ENCODE measurements at places on chromosomes 13 and 19.

- DNase-seq: no peak
Measured at GRCh38 chr19:49488863-49489537, 1.6 kb downstream of the RPL13A start.

GRCh38 chr13:29532821-29533220 lies 62.7 kb downstream of the SLC7A1 start:
- no peak for DNase-seq

GRCh38 chr19:567296-567900 lies 5.0 kb upstream of the BSG start:
- no peak for DNase-seq

DNA sequence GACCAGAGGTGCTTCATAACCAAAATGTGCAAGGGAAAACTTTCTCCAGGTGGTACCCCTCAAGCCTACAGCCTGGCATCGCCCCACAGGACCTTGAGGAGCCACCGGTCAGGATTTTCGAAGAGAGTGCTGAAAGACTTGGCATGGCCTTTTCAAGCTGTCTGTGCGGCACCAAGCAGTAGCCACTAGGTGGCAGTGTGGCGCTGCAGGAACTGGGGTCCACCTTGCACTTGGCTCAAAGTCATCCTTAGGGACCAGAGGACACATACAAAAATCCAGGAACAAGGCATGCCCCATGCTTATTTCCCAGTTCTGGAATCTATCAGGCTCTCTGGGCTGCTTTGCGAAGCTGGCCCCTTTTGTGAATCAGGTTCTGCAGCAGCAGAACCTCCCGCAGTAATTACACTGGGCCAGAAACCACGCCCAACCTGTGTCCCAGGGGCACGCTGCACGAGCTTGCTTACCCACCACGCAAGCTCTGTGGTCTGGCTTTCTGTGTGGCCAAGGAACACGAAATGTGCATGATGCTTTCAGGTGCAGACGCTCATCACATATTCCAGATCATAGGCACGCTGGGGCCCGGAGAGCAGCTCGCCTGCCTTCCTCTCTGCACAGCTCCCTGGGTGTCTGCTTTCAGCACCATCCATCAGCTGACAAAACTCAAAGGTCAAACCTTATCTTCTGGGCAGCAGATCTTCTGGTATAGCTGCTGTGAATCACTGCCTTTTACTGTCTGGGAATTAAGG lies 87.2 kb downstream of the SLC7A1 start:
- peak; percentile 85 for DNase-seq

GRCh38 chr19:8922591-8922990 lies 87.6 kb downstream of the MUC16 start:
- DNase-seq: no peak

GRCh38 chr13:112907871-112908331 lies 61.1 kb upstream of the MCF2L start:
- DNase-seq: no peak

- DNase-seq: peak; percentile 95
Measured at GRCh38 chr19:18023622-18024251, 15.8 kb downstream of the ARRDC2 start.

DNA sequence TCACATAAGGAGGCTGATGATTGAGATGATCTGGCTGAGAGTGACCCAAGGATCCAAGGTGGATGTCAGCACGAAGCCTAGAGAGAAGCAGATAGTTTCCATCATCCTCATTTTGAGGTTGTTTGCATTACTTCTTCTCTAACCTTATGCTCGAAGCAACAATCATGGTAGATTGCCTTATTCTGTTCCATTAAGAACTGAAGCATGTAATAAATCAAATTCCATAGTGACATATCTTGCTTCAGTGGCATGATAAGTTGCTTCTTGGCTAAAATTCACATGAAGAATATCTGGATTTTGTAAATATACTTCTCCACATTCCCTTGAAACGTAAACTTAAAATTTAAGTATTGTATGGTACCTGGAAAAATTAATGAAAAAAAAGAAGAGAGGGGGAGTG lies 377.8 kb upstream of the DACH1 start:
- no peak for DNase-seq

DNA sequence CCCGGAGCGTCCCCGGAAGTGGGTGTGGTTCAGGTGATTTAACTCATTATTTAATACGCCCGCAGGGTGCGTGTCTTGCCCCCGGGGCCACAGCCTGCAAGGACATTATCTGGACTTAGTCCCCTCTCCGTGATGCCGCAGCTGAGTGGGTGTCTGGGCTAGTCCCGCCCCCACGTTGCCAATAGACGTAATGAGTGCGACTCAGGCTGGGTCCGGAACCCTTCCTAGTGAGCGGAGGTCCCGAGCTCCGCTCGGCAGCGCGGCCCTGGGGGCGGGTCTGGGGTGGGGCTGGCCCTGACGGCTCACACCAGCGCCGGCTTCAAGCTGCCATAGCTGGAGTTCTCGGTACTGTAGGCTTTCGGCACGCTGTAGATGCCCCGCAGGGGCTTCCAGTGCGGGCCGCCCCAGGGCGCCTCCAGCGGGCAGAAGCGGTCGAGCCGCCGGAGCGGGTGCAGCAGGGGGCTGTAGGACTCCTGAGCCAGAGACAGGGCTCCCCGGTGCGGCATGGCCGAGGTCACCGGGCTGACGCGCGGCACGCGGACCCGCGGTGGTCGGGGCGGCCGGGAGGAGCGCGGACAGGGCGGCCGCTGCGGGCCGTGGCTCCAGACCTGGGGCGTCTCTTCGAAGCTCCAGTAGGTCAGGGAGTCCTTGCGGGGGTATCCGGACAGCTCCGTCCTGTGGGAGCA lies 918 bp upstream of the LHB start:
- peak; percentile 85 for DNase-seq

DNA sequence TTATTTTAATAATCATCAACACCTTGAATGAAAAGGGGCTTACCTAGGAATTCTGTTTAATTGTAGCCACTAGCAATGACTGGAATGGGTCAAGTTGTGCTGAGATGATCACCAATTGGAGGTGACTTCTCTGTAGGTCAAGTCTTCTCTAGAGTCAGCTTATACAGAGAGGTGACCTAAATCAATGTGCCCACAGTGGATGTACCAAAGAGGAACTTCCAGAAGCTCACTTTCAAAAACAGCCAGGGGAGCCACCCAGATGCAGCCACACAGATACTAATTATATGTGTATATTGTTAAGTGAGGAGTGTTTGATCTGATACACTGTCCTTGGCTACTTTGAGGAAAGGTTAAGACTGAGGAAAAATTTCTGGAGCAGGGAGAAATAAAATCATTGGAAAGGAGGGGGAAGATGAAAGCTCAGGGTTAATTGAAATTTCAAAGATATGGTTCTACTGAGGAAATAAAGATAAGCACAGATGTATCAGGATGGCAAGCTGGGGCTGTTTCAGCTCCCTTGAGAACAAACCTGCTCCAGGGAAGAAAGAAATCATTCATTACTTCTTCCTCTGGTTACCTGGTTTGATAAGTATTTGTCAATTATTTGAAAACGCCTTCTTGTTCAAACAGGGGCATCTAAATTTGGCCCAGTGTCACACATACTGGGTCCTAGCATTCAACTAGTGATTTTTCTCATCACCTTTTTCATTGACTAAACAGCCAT lies 5.1 kb downstream of the GPR183 start:
- no peak for DNase-seq

GRCh38 chr13:39847336-39847735 lies 191.9 kb downstream of the COG6 start:
- no peak for DNase-seq

DNA sequence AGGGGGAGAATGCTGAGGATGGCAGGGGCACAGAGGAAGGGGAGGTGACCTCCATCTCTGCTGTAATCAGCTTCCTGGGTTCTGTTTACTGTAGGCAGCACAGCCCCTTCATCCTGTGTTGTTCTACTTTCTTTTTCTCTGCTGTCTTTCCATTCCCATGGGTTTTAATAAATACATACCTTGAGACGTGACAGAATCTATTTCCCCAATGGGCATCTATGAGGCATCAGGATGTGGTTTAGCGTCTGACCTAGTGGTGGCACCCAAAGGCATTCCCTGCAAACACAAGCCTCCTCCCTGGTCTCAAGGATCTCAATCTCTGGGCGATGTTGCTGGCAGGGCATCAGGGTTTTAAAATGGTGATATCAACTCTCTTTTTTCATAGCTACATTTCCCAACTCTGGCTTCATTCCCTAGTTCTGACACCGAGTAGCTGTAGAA lies 60.8 kb downstream of the ALOX5AP start:
- DNase-seq: peak; percentile 20

GRCh38 chr19:10829967-10830366 lies 6.0 kb downstream of the TMED1 start:
- DNase-seq: no peak

- DNase-seq: peak; percentile 38
Measured at GRCh38 chr19:46351241-46352041, 4.6 kb downstream of the PPP5C start.

- DNase-seq: no peak
Measured at GRCh38 chr19:8695911-8696310, 2.7 kb downstream of the ACTL9 start.

DNA sequence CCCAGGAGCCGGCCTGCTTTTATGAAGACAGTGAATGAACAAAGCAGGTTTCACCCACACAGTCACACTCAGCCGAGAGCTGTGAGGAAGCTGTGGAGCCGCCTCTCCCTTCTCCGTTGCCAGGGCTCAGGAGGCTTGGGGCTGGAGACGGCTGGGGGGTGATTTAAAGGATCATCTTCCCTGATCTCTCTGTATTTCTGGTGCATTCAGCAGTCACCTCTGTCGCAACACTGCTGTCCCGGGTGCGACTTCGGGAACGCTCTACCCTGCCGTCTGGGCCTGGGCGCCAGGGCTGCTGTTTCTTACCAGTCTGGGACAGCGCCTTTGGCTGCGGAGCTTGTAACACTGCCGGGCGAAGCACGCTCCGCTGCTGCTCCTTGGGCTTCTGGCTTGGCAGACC lies 18.1 kb downstream of the CAPS start:
- DNase-seq: no peak

GRCh38 chr13:63408331-63409189 lies 1992.9 kb upstream of the PCDH20 start:
- peak; percentile 56 for DNase-seq

GRCh38 chr19:12983542-12984142 lies 11.6 kb upstream of the NFIX start:
- peak; percentile 85 for DNase-seq

DNA sequence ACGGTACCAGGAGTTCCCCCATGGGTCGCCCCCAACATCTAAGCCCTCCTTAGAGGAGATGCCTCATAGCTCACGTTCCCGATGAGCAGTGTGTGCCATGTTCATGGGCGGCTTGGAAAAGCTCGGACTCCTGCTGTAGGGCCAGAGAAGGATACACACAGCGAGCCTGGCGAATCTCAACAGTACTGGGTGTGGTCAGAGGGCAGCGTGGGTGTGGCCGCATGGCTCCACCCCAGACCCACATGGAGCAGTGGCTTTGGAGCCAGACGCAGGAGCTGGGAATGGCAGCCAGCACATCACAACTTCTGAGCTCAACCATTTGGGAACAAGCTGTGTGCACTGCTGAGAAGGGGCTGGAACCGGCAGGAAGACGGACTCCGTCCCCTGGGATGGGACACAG lies 15.6 kb downstream of the CAPS start:
- DNase-seq: no peak
